SIG-M5 (cell line): ENCODE measurements at places on chromosomes 7 and 10.

GRCh38 chr7:12921751-12922345 lies 234.4 kb downstream of the ARL4A start:
- DNase-seq = no peak

DNA sequence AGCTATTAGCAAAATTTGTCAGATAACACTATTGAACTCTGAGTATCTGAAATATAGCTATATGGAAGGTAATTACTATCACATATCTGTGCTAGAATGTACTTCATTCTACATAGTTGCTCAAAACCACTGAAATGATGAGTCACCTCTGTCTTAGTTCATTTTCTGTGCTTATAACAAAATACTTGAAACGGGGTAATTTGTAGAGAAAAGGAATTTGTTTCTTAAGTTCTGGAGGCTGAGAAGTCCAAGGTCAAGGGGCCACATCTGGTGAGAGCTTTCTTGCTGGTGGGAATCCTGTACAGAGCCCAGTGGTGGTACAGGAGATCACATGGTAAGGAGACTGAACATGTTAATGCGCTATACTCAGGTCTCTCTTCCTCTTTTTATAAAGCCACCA lies 41.9 kb upstream of the TNKS2 start:
- no peak for DNase-seq

DNA sequence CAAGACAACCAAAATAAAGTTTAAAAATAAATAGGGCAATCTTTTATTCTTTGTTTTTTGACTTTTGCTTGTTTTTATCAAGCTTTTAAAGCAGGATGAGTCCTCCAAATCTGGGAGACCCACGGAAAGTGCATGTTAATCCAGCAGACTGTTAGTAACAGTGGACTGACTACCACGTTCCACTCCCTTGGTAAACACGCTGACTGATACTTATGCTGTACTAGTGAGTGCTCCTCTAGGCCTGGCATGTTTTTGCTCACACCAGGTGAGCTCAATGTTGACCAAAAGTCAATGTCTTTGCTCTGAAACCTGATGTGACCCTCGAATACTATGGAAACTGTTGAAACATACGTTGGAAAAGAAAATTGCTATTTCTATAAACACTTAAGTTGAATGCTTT lies 88.4 kb downstream of the KIAA1549 start:
- DNase-seq = no peak

DNA sequence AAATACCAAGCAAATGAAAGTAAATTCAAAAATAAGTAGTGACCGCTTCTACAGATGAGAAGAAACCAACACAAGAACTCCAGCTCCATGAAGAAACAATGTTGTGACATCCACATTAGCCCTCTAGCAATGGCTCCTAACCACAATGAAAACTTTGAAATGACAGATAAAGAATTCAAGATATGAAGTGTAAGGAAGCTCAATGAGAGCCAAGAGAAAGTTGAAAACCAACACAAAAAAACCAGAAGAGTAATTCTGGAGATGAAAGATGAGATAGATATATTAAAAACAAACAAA lies 68.2 kb upstream of the DDC start:
- DNase-seq = no peak

- DNase-seq = no peak
Observed at GRCh38 chr7:155969192-155969929, 157.1 kb upstream of the SHH start.

DNA sequence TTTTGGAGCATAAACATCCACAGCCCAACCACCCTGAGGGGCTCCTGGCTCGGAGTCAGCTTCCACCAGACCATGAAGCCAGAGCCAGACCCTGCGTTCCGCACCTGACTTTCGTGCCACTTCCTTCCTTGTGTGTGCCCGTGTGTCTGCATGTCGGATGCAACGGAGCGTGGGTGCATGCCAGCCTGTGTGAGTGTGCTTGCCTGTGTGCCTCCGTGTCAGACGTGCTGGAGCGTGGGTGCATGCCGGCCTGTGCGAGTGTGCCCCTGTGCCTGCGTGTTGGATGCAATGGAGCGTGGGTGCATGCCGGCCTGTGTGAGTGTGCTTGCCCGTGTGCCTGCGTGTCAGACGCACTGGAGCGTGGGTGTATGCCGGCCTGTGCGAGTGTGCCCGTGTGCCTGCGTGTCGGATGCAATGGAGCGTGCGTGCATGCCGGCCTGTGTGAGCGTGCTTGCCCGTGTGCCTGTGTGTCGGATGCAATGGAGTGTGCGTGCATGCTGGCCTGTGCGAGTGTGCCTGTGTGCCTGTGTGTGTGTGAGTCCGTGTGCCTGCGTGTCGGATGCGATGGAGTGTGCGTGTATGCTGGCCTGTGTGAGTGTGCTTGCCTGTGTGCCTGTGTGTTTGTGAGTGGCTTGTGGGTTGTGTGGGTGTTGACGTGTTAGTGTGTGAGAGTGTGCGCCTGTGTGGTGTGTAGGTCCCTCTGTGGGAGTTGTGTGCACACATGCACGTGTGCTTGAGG lies 28.1 kb upstream of the KNDC1 start:
- no peak for DNase-seq

GRCh38 chr7:94417306-94417705 lies 22.6 kb downstream of the COL1A2 start:
- DNase-seq = no peak

DNA sequence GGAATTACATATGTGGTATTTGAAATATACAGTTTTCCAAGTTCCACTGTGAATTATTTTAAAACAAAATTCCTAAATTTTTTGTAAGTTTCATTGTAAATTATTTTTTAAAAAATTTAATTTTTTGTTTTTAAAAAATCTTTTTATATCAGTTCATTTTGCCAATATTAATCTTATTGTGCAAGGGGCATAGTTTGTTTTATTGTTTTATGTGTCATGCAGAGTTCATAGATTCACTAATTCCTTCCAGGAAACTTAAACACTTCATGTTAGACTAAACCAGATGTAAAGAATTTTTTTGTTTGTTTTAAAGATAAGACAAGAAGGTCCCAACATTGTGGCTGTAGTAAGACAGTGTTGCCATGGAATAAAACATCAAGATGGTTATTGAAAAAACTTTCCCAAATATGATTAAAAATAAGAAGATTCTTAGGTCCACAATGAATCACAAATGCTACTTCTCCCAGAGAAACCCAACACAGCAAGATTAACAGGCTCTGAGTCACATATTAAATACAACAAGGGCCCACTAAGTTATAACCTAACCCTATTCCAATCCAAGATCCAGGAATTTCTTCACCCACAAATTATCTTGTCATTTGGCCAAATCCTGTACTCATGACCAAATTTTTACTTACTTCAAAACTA lies 464.7 kb upstream of the IGFBP3 start:
- no peak for DNase-seq

DNA sequence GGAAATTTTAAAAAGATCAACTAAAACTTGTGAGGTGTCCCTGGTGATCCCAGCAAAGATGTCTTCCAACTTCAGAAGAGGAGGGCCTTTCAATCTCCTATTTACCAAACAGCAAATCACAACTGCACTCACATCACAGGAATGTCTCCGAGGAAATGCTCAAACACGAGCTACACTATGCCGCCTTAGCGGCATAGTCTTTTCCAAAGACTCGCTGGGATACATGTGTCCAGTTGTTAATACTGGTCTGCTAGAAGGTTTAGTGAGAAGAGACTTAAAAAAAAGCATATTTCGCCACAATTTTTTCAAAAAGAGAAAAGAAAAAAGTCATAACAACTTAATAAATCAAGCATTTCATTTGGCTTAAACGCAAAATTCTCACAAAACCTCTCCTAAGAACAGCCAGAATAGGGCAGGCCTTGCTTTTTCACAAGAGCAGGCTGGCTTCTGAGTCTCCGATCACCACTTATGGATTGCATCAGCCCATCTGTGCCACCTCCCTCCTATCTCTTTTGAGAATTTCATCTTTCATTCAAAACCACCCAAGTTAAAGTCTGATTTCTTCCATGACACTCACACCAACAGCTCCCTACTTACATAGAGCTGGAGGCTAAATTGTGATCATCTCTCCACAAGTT lies 66.1 kb downstream of the GNA12 start:
- no peak for DNase-seq

DNA sequence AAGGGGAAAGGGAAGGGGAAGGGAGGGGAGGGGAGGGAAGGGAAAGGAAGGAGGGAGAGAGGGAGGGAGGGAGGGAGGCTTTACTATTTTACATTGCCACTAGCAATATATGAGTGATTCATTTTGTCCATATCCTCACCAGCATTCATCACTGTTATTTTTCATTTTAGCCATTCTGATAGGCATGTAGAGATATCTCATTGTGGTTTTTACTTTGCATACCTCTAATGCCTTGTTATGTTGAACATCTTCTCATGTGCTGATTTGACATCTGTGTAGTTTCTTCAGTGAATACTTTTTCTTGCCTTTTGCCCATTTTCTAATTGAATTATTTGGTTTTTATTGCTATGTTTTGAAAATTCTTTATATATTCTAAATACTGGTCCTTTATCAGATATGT lies 52.7 kb downstream of the GCC1 start:
- DNase-seq = no peak

DNA sequence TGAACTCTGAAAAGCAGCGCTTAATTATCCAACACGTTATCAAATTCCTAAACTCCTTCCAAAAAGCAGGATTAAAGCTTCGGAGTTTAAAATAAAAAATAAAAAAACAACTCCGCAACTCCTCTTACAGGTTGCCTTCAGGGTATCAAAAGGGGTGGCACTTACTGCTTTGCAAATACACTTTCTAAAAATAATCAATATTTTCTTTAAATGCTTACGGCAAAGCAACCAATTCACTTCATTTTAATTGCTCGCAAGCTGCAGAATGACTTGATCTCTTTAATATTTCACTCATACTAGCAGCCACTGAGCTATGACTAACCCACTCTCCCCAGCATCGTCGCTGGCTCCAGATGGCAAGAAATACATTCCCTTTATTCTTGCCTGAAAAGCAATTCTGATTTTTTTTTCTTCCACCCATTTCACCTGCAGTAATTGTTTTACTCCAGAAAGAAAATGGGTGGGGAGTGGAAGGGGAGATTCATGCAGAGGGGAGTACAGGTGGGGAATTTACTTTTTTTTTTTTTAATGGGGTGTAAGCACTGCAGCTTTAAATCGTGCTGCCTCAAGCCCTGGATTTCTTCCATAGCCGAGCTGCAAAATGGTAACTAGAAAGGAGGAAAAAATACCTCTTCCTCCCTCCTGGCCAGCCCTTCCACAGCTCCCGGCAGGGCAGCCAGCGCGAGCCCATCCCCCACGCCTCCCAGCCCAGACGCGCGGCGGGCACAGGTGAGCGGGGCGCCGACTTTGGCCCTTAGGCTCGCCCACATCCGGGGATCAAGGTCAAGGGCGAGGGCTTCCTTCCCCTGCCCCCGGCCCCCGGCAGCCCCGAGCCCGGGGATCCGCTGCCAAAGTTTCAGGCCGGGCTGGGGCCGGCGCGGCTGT lies 54.2 kb upstream of the FHIP2A start:
- DNase-seq = no peak

DNA sequence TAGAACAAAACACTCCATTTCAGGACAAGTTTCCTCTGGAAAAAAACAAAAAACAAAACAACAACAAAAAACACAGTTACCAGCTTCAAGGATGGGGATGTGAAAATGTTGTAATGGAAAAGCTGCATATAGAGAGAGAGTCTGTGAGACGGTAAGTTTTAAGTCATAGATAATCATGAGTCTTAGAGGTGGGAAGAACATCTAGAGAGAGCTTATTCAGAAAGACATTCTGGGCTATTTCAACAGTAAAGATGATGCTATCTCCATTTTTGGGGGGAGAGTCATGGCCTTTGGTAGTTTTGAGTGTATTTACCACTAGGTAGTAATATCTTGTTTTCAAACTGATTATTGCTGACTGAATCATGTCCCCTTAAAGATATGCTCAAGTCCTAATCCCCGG lies 23.3 kb upstream of the INPP5F start:
- DNase-seq = no peak

DNA sequence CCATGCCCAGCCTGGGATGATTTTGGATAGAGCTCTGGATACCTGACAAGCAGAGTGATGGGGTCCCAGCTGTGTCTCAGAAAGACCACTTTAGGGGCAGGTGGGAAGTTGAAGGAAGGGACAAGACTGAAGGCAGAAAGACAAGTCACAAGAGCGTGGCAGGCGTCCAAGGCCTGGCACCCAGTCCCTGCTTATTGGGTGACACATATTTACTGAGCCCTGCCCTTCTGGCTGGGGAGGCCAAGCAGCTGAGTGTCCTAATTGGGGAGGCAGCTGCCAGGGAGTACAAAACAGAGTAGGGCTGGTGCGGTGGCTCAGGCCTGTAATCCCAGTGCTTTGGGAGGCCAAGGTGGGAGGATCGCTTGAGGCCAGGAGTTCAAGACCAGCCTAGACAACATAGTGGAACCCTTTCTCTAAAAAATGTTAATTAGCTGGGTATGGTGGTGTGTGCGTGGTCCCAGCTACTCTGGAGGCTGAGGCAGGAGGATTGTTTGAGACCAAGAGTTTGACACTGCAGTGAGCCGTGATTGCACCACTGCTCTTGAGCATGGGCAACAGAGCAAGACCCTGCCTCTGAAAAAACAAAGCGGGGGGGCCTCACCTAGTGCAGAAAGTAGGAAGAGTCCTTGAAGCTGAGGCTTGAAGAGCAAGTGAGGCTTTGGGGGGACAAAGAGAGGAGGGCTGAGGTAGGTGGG lies 53.0 kb upstream of the GTF2I start:
- DNase-seq = no peak
